ENCODE measurements at places on chromosomes 11 and 22.

DNA sequence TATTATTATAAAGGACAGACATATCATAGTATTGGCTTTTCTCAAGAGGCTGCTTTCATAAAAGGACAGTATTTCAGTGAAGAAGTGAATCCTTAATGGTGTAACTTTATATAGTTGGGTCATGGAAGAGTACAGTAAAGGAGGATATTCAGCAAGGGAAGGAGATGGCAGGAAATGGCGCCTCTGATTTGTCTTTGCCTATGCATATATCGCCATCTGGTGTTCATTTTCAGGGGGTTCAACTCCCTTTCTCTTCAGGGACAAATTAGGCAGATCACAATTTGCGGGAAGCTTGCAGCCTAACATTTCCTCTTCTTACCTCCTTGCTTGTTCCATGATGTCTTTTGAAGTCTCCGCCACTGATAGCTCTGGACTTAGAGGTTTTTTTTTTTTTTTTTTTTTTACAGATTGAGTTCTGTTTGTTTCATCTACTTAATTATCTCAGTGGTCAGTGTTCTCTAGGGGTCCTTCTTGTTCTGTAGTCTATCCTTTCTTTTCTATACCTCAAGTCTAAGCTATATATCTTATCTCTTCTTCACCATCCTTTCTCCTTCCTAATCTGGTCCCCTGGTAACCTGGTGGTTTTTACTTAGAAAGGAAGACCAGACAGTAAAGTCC lies 21.8 kb upstream of the RRM1 start:
- DNase-seq = peak; percentile 64

- DNase-seq = no peak
Measured at GRCh38 chr22:36419177-36419911, 31.6 kb upstream of the MYH9 start.

DNA sequence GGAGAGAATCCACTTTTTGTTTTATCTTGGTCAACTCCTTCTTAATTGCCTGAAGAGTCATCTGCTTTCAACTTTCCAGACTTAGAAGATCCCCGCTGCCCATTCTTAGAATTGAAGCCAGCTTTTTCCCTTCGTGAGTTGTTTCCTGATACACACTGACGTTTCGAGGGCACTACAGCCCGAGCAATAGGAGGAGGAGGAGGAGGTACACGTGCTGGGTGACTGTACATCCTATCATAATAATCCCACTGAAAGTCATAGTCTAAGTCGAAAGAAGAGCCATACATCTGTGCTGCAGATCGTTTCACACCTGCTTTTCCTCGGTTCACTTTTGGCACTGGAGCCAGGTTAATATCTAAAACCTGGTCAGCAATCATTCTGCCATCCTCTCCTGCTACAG lies 606.1 kb downstream of the DLG2 start:
- no peak for DNase-seq

- no peak for DNase-seq
Measured at GRCh38 chr22:46379066-46379930, 43.8 kb downstream of the TRMU start.

GRCh38 chr11:2522631-2523255 lies 77.9 kb downstream of the KCNQ1 start:
- no peak for DNase-seq

DNA sequence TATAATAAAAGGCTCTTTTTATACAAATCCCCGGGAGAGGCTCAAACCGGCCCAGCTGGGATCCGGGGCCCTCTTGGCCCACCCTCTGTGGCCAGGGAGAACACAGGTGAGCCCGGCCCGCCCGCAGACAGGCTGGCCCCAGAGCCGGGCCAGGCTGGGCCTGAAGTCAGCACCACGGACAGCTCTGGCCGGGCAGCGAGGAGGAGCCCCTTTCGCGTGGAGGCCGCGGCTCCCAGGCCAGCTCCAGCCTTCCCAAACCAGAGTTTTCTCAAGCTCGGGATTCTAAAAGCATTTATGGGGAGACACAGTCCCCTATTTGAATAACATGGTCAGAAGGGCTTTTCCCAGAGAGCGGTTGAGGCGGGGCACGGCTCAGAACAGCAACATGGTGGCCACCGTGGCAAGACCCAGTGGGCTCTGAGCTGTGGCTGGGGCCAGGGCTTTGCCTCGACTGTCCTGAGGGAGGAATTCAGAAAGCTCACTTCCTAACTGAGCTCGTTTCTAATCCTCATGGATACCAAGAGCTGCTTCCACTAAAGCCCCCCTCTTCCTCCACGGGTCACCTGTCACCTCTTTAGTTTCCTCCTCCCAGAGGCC lies 115.4 kb downstream of the BRD1 start:
- peak; percentile 6 for DNase-seq

Measured in NCI-H460 (cell line).